ENCODE measurements at places on chromosomes 1 and 21.

- DNase-seq = no peak
Observed at GRCh38 chr1:225693085-225693696, 40.3 kb upstream of the ENAH start.

DNA sequence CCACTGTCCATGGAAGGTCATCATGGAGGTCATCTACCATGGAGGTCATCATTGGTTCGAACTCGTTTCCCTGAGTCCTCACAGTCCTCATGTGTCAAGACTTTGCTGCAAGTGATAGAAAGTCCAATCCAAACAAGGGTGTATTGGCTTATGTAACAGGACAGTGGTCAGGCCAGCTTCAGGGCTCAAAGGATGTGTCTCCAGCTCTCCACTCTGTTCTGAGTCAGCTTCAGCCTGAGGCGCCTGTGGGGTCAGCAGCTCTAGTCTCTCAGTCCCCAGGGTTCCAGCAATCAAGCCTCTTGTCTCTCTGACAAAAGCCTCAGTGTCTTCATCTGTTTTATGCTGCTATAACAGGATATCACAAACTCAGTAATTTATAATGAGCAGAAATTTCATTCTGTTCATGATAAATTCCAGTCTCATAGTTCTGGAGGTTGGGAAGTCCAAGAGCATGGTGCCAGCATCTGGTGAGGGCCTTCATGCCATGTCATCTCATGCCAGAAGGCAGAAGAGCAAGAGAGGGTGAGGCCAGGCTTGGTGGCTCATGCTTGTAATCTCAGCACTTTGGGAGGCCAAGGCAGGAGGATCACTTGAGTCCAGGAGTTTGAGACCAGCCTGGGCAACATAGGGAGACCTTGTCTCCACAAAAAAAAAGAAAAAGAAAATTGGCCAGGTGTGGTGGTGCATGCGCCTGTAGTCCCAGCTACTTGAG is 19.5 kb downstream of the A3GALT2 start:
- DNase-seq = no peak

DNA sequence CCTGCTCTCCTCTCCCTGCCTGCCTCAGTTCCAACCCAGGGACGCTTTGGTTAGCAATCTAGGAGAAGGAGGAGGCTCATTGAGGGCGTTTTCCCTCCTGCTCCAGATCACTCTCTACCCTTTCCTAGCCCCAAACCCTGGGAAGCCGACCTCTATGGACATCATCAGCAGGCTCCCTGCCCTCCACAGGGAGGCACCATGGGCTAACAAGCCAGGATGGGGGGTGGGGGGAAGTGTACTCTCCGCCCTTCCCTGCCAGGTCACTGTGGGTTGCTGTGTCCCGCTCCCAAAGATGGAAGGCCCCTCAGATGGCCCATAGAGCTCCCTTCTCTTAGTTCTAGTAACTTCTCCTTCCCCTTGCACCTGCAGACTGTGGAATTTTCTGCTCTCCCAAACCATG is 35.7 kb downstream of the KCND3 start:
- DNase-seq = no peak

- DNase-seq = no peak
Observed at GRCh38 chr21:14548779-14549178, 2.7 kb upstream of the SAMSN1 start.

Data from fibroblast of skin of back (primary cell).